Hair follicular keratinocyte (primary cell): ENCODE measurements at places on chromosomes 16 and 17. TPM values are rescaled to one million over a fixed set of nuclear protein-coding genes. Genes with fewer than 3 reads are reported as not detected.

The SBK1 gene
- 0.08 TPM in 1 of 2 replicates, not detected in the other for total RNA-seq

The TBC1D3E gene
- not detected in 2 replicates for total RNA-seq

The TMEM114 gene
- total RNA-seq: not detected in 2 replicates

The CACNG3 gene
- not detected in 2 replicates for total RNA-seq

The GP2 gene
- not detected in 2 replicates for total RNA-seq

The QRICH2 gene
- total RNA-seq: 0.94 and 1.8 TPM in 2 replicates

The OR1F1 gene
- not detected in 2 replicates for total RNA-seq
